Upper lobe of right lung (tissue), 1 donor: ENCODE measurements at places on chromosomes 7 and 10. TPM values are rescaled to one million over a fixed set of nuclear protein-coding genes. Genes with fewer than 3 reads are reported as not detected.

DNA sequence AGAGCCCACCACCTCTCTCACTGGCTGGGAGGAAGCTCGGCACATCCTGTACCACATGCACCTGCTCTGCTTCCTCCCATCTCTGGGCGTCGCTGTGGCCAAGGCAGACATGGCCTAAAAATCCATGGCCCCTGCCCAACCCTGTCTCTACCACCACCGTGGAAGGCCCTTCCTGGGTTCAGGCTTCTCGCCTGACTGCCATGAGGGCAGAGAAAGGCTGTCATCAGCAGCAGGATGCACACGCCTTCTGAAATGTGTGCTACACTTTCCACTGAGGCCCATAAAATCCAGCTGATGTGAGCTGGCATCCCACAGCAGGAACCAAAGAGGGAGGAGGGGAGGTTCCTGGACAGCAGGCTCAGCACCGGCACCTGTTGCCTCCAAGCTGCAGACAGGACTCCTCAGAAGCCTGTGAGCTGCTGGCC lies 93.4 kb downstream of the PTPRN2 start:
- no peak for DNase-seq

DNA sequence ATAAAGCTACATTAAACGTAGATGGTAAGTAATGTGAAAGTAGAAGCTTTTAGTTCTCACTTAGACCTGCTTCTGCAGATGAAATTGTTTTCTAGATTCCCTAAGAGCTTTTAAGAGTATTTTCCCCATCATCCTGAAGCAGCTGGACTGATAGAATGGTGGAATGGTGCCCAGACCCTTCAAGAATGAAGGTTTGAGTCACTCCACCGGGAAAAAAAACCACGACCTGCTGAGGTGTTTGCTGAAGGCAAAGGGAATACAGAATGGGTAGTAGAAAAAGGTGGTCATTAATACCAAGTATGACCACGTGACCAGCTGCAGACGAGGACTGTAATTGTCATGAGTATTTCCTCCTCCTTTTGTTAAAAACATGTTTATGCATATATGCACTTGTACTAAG lies 79.2 kb upstream of the PTPRZ1 start:
- DNase-seq = no peak

DNA sequence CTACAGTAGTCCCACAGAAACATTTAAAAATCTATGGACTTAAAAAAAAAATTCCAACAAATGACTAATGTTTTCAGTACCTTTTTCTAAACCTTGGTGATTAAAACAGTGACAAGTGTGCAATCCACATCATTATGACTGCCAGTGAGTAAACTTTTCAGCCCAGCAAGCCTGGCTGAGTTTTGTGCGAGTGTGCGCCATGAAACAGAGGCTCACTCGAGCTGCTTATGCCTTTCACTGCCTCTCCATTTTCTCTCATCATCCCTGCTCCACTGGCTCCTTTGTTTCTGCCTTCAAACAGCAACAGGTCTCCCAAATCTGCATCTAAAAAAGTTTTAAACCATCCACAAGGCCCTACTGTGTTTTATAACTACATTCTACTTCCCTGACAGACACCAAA lies 105.8 kb downstream of the USP6NL start:
- DNase-seq = no peak

DNA sequence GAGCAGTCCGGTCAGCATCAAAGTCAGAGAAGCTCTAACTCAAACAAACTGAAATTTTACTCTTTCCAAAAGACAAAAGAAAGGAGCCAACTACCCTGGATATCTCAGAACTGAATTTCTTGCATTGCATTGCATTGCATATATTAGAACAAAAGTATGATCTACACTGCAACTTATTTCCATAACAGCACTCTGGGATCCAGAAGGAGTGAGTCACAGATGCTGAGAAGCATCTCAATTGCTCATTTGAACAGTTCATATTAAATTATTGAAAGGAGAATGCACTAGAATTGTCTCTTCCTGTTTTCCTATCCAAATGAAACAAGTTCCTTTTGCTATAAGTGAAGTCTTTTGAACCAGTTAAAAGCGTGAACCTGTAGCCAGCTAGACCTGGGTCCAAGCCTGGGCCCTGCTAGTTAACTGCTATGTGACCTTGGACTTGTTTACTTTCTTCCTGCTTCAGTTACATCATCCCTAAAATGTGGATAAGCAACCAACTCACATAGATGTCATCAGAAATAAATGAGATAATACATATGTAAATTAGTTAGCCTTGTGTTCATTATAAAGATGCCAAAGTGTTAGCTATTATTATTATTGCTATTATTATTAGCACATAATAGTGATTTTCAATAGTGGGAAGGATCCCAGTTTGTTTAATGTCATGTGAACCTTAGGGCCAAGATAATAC lies 184.1 kb downstream of the CREB5 start:
- DNase-seq = no peak

Gene PAPSS2
- total RNA-seq = 210 TPM
